ENCODE measurements at places on chromosomes 7 and 10.

- peak; percentile 68 for DNase-seq
These were observed 51.8 kb downstream of the CAV1 start for GRCh38 chr7:116576350-116577319.

DNA sequence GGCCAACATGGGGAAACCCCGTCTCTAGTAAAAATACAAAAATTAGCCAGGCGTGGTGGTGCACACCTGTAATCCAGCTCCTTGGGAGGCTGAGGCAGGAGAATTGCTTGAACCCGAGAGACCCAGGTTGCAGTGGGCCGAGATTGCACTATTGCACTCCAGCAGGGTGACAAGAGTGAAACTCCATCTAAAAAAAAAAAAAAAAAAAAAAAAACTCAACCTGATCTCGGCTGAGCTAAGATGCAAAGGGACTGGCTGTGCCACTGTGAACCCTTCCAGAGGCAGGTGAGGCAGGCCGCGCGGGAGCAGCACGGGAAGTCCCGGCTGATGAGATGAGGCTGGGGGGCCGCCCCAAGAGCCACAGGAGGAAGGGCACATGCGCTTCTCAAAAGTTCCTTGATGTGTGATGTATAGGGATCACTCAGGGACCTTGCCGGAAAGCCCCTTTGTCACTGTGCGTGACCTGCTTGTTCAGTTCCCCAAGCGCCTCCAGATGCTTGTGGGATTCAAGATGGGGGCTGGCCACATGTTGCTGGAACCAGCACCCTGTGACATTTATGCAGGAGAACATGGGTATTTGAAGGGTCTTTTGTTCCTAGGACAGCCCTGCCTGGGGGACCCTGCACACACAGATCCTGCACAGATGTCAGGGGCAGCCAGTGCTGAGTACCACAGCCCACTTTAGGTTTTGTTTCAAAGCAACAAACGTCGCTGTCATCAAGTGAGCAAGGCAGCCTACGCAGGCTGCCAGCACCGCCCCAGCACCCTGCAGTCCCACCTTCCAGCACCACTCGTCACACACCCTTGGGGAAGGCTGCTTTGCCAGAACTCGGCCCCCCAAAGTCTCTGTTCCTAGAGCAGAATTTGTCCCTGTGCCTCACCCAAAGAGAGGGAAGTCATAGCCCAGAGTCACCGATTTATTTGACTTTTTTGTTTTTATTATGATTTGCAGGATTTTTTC is 74.8 kb upstream of the SH2B2 start:
- no peak for DNase-seq

GRCh38 chr7:48252995-48253394 is 81.7 kb downstream of the ABCA13 start:
- DNase-seq, result no peak

- DNase-seq, result peak; percentile 68
These were observed 90.8 kb downstream of the PRLHR start for GRCh38 chr10:118504467-118505205.

GRCh38 chr7:142383841-142384492 is 126.1 kb upstream of the PRSS58 start:
- no peak for DNase-seq

DNA sequence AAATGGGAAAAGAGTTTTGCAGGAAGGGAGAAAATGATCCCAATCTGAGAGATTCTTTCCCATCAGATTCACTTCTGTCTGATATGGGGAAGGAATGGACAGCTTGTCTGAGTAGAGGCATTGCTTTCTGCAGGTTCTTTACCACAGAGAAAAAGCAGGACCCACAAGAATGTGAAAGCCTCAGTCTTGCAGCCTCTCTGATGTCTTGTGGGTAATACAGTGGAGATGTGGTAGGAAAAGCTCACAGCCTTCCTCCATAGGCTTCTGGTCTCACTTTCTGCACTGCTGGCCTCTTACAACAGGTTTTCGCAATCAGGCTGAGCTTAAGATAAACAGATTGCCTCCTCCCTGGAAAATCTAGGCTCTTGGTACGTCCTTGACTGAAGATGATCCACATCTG is 551 bp downstream of the IFIT1 start:
- DNase-seq, result peak; percentile 91

DNA sequence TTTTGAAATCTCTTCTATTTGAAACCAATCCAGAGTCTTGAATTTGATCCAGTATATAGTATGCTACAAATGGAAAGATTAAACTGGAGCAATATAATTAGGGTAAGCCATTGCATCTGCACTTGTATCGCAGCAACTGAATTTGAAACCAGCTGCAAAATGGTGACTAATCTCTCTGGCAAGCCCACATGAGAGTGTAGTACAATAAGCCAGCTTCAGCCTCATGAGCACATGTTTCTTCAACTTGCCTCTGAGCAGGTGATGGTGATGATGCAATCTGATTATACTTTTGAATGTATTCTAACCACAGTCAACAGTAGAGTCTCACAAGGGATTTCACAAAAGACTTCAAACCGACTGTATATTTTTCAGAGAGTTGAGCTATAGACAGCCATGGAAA is 829 bp upstream of the RPA3 start:
- peak; percentile 94 for DNase-seq

- DNase-seq, result no peak
These were observed 335.1 kb downstream of the GATA3 start for GRCh38 chr10:8389630-8390029.

GRCh38 chr7:11513460-11513859 is 318.5 kb downstream of the THSD7A start:
- no peak for DNase-seq

DNA sequence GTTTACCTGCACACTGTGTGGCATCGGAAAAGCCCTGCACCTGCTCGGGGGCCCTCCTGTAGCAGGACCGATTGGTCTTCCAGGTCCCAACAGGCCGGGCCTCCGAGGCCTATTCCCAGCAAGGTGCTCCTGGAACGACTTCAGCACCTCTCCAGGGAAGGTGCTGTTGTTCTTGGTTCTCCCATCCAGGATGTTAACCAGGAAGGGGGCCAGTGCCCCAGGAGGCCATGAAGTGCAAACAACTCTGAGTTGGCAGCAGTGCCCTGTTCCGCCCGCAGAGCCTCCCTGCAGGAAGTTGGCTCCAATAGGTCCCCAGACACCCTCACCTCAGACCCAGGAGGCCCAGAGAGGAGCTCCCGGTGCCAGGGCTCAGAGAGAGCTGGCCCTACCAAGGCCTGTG is 64.0 kb upstream of the DUSP5 start:
- DNase-seq, result no peak

DNA sequence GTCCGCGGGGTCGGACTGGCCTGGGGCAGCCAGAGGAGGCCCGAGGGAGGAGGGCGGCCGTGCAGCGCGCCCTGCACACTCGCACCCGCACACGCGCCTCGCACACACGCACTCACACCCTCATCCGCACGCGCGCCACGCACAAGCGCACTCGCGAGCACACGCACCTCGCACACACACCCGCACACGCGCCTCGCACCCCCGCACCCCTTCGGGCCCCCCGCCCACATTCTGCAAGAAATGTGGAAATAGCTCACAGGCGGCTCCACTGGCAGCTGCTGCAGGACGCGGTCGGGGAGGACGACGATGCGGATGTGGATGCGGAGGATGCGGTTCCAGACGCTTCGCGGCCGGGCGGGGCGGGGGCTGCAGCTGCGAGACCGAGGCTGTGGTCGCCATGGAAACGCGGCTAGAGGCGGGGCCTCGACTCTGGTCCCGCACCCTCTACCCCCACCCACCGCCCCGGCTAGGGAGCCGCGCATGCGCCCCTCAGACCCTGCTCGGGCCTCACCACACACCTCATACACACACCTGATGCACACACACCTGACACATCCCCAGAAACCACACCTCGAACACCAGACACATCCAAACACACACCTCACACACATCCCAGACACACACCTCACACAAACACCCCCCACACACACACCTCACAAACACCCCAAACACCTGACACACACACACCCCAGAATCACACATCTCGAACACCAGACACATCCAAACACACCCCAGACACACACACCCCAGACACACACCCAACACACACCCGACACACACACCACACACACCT is at the start of gene CALY:
CALY (minus strand) TSS at position 320 of the 793 bp plus-strand sequence. CDS start 7,907 bp downstream, outside the sequence.
- no peak for DNase-seq

- DNase-seq, result no peak
These were observed 683.2 kb downstream of the LRMDA start for GRCh38 chr10:76114581-76115001.

DNA sequence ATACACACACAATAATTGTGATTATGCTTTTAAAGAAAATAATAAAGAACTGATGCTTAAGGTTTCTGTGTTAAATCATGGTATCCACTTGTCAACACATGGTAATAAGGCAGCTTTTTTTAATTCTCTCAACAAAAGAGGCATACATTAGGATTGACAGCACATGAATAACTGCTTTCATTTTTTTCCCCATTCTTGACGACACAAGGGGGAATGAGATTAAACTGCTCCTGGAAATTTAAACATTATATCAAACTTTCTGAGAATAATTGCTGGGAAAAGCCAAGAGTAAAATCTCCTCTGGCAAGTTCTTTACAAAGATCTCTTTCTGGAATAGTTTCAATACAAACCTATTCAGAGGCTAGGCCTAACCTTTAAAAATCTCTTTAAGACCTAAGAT is 99.0 kb upstream of the GPR22 start:
- no peak for DNase-seq

DNA sequence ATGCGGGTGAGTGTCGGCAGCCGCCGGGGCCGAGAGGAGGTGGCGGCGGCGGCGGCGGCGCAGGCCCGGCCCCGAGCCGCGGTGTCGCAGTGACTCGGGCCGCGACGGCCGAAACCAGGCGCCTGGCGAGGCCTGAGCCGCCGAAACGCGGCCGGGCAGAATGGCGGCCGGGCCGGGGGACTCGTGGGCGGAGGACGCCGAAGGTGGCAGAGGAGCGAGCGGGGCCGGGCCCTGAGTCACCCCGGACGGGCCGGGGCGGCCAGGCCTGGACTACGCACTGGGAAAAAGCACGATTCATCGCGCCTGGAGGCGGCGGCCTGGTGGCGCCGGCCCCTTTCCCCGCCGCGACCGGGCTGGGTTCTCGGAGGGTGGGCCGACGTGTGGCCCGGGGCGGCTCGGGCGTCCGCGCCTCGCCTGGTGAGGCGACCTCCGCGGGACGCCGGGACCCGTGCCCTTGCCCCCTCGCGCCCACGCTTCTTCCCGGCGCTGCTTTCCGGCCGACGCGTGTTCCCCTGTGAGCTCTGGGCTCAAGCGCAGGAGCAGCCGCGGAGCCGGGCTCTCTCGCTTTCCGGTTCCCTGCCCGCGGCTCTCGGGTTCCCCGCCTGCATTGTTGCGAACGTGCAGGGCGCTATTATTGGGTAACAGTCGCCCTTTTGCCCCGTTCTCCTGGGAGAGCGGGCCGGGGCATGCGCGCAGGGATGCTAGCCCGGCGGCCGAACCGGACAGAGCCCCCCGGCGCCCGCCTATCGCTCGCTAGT is 500 bp downstream of the CUL1 start:
- peak; percentile 82 for DNase-seq

DNA sequence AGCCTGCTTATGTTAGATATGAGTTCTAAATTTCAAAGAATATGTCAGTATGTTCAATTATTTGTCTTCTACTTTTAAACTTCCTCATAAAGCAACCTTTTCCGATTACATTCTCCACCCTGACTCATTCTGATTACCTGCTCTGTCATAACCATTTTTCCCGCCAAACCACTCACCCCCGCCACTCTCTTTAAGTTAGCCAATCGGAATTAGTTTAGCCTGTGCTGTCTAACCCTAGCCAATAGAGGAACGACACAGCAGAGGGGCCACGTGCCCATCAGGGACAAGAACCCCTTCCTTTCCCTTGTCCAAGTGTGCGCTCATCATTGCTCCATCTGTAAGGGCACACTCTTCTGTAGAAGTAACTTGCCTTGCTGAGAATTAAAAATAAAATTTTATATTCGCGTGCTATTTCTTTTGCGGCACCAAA is 91.4 kb downstream of the CCDC71L start:
- no peak for DNase-seq
